ENCODE measurements at places on chromosomes 1 and 21.

- DNase-seq: no peak
Measured at GRCh38 chr1:166907763-166908162, 31.7 kb upstream of the TADA1 start.

- no peak for DNase-seq
Measured at GRCh38 chr1:66237722-66238479, 296.1 kb upstream of the SGIP1 start.

DNA sequence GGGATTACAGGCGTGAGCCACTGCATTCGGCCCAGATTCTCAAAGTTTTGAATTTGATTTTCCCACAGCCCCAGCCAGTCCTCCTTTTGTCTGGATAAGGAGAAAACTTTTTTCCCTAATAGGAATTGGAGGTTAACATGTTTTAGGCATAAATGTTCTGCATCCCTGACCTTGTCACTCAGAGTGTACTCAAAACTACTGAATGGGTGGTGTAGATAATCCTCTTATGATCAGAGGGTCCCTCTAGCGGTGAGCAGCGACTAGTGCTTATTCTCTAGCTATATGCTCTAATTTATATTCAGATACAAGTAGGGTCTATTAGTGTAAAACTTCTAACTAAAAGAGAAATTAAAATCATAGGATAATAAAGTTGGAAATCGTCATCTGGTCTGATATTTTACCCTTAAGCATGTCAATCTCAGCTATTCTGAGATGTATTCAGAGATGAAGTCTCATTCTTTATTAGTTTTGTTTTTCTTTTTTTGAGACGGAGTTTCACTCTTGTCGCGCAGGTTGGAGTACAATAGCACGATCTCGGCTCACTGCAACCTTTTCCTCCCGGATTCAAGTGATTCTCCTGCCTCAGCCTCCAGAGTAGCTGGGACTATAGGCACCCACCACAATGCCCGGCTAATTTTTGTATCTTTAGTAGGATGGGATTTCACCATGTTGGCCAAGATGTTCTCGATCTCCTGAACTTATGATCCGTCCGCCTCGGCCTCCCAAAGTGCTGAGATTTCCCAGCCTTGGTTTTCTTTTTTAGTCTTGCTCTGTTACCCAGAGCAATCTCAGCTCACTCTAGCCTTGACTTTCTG, 2.7 kb upstream of the PSMD4 start:
- peak; percentile 75 for DNase-seq

DNA sequence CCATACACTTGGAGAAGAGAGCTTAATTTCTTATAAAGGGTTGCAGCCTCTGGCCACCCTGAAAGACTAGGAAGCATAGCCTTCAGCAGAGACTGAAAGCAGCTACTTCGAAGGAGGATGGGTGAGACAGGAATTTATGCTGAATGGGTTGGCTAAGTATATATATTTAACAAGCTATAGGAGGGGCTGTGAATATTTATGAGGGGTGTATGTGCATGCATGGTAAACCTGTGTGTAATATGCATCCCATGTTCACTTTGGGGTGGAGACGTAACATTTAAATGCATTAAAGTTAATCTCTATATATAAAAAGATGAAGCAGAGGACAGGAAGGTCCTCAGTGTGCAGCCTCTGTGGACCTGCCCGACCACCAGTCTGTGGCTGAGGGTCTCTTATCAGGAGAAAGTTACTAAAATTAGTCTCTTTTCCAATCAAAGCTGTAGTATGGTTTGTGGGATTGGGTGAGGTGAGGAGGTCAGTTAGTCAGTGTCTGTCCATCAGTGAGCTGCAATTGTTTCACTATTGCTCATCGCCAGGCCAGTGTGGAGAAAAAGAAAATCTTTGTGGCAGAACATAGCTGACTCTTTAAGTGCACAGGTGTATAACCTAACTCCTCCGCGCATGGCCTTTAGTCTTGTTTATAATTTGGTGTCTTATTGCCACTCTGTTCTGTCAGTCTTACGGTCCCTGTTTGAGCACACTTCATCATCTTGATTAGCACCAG, 35.4 kb upstream of the DSCAM start:
- DNase-seq: no peak

DNA sequence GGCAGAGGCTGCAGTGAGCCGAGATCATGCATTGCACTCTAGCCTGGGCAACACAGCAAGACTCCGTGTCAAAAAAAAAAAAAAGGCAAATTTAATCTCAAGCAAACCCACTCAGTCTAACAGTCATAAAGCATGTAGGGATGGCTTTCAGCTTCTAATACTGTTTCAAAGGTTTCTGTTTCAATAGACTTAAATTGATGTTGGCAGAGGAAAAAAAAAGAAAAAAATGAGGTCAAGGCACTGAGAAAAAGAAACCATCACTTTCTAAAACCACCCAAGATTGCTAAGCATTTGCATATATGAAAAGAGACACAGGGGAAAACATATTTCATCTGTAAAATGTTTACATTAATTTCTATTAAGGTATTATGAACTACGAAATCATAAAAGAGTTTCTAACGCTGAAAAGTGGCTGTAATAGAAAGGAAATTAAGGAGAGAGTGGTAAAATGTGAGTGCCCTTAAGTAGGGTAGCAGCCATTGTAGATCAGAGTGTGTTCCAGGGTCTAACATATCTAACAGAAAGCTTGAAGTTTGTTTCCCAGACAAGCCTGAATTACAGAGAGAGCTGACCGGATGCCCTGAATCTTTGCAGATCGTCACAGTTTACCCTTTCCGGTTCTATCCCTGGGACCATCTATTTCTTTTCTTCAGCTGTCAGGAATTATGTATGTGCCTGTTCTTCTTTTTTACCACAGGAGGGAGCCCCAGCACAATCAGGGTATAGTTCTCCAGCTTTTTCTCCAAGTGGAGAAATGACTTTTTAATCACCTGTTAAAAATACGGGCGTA, 70.0 kb downstream of the PLD5 start:
- peak; percentile 43 for DNase-seq

Data from fibroblast of upper back skin (primary cell).